ENCODE measurements at places on chromosomes 1 and 21. TPM values are rescaled to one million over a fixed set of nuclear protein-coding genes. Genes with fewer than 3 reads are reported as not detected.
A peak's percentile ranks its signal among the peaks of the same experiment; 100 is the strongest.

The CTTNBP2NL gene
- 35.1 TPM for total RNA-seq

The SMYD3 gene
- 25.0 TPM for total RNA-seq

The SFN gene
- 4.0 TPM for total RNA-seq

The CYP4A22 gene
- not detected for total RNA-seq

The GJA4 gene
- 2.7 TPM for total RNA-seq

The SPATA21 gene
- not detected for total RNA-seq

The CELA3A gene
- not detected for total RNA-seq

The CHD5 gene
- total RNA-seq = 0.94 TPM

The RIMKLA gene
- total RNA-seq = 5.8 TPM

The SV2A gene
- total RNA-seq = 52.9 TPM

DNA sequence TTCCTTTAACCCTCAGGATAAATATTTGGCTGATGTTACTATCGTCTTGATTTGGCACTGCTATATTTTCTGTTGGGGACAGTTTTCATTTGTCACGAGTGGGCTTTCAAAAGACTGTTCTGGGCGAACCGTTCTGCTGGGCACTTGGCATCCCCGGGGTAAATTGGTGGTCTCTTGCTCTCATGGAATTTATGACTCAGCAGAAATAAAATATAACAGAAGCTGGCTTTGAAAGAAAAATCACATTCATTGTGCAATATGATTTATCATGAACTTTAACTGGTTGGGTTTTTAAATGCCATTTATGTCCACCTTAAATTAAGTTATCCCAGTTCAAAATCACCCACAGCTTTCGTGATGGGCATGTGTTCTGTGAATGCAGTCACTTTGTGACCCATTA, 147.3 kb downstream of the KAZN start:
- no peak for DNase-seq

- DNase-seq = no peak
Observed at GRCh38 chr1:183318433-183318832, 99.7 kb downstream of the NMNAT2 start.

GRCh38 chr21:31107871-31108270, 69.6 kb upstream of the KRTAP19-8 start:
- no peak for DNase-seq

DNA sequence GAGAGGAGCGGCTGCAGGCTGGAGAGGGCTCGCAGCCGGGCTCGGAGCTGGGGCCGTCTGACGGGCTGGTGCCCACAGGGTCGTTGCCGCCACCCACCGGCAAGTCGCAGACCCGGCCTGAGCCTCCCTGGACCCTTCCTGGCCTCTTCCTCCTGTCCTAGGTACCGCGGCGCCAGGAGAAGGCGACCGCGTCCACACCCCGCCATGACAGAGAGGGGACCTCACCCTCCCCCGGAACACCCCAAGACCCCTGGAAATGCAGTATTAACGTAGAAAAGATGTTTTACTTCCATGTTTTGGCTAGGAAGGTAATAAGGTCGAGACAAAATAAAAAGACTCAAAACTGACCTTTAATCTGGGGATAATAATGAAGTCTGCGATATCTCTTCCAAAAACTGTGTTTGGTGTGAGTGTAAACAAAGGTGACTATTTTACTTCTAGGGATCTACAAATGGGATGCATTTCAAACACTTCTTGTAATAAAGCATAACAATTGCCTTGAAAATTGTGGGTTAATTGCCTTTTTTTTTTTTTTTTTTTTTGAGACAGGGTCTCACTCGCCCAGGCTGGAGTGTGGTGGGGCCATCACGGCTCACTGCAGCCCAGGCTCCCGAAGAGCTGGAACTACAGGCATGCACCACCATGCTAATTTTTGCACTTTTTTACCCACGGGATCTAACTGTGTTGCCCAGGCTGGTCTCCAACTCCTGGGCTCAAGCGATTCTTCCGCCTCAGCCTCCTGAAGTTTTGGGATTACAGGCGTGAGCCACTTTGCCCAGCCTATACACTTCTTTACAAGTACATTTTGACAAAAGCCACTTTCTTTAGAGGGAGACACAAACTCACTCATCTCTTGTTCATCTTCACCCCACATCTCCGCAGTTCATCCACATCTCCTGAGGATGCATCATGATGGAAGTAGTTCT, 838 bp upstream of the RSRP1 start:
- DNase-seq = no peak

DNA sequence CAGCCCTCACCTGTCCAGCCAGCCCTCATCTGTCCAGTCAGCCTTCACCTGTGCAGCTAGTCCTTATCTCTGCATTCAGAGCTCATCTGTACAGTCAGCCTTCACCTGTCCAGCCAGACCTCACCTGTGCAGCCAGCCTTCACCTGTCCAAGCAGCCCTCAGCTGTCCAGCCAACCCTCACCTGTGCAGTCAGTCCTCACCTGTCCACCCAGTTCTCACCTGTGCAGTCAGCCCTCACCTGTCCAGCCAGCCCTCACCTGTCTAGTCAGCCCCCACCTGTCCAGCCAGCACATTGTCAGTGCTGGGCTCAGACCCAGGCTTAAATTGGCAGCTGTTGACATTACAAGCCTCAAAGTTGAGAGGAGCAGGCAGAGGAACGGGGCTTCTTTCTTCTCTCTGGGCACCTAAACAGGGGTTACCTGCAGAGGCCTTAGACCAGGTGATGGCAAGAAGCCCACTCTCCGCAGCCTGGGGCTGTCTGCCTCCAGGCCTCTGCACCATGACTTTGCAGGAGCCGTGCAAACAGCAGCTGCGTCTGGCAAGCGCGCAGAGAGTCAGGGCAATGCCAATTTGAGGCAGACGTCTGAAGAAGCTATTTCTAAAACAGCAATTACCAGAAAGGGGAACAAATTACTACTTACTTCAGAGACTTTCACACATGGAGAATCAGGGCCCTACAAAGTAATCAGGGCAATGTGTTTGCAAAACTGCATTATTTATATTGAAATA, 506.1 kb downstream of the NPHP4 start:
- DNase-seq = no peak

DNA sequence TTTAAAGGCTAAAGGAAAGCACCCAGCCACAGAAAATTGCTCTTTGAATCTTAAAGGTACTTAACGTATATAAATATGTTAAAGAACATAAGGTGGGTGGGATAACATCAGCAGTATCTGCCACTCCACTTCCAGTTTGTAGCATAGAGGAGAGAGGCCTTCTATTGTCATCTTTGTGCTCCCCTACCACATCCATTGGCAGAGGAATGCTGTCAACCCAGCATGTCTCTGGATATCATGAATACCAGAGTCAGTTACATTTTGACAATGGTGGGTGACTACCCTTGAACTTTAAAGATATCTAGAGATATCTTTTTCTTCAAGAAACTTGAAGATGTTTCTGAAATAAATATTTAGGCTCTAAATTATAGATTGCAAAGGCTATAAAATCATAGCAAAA, 283.2 kb upstream of the LRRC7 start:
- no peak for DNase-seq

DNA sequence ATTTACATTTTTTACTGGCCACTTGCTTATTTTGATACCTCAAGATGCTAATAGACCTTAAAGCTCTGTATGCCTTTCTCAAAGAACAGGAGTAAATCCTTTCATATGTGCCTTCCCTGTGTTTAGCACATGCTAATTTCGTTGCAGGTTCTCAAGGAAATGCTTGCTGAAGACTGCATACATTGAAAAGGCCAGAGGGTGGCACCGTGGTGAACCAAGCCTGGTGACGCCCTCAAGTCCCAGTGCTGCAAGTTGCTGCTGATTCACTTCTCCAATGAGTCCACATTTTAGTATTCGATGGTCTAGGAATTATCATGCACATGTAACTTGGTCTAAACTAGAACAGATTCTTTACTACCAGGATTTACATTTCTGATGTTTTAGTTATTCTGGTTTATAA, 94.1 kb downstream of the CLDN17 start:
- DNase-seq = no peak

DNA sequence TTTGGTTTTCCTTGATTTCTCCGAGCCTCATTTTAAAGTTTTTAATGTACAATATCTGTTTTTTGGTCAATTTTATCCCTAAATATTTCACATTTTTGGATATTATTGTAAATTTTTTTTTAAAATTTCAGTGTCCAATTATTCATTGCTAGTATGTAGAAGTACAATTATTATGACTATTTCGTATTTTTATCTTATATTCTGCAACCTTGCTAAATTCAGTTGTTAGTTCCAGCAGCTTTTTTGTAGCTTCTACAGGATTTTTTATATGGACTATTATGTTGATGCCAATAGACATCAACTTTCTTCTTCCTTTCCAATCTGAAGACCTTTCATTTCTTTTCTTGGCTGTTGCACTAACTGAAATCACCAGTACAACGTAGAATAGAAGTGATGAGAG, 4.1 kb upstream of the PLA2G2F start:
- no peak for DNase-seq

DNA sequence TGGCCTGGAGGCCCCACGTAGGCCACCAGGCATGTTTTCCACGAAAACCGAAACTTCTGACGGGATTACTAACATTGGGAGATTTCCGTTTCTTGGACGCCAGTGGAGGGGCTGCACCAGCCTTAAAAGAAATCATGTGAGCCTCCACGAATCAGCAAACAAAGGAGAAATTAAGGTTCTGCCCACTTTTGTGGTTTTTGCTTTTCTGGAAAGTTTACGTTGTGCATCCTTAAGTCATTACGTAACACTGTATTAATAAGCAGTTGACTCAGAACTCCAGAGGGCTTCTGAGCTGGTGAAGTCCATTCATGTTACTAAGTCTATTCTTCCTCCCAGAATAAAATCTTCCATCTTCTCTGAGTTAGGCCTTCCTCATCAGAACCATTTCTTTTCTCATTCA, 168.5 kb downstream of the PSMG1 start:
- no peak for DNase-seq

DNA sequence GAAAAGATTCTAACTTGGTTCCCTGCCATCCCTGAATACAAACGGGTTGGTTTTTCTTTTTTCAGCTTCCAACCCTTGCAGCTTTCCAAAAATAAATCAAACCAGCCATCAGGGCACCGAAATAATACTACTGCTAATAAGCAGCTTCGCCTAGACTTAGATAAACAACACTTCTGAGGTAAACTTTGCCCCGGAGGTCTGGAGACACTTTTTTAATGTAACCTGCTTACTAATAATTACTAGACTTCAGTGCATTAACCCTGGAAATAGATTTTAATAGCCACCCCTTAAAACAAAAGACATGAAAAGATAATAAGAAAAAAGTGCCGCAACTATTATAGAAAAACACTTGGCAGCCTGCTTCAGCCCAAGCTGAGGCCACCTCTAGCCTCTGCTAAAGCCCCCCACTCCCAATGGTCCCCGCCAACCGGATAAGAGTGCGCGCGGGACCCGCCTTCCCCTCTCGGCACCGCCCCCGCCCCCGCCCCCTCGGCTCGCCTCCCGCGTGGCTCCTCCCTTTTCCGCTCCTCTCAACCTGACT, 405 bp upstream of the GADD45A start:
- DNase-seq = no peak

- no peak for DNase-seq
Observed at GRCh38 chr1:187465441-187465840, 636.7 kb downstream of the PLA2G4A start.

- DNase-seq = no peak
Observed at GRCh38 chr1:227451954-227452353, 111.4 kb upstream of the ZNF678 start.

- DNase-seq = no peak
Observed at GRCh38 chr1:162210196-162210595, 140.7 kb downstream of the NOS1AP start.

DNA sequence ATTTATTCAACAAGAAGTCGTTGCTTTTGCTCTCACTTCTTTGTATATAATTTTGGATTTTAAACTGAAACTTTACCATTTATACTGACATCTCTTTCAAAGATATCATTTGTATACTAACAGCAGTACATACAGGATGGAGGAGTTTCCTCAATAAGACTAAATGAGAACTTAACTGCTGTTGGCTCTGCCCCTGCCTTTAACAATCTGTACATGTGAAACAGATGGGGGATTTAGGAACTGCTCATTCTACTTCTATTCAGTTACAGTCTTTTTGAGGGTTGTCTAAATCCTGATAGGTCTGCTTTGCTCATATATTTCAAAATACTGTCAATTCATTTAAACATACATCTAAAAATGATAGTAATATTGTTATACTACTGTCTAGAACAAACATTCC, 663.2 kb downstream of the ADGRL2 start:
- no peak for DNase-seq

GRCh38 chr1:105027838-105028471, 1278.3 kb downstream of the AMY1C start:
- DNase-seq = peak; percentile 45

GRCh38 chr1:183590244-183591191, at the start of gene NCF2:
Gene NCF2, minus strand, starts transcription at chr1:183590459. Its CDS starts 130 bp downstream, at chr1:183590329.
- no peak for DNase-seq

- no peak for DNase-seq
Observed at GRCh38 chr1:197618061-197618460, 157.2 kb downstream of the DENND1B start.

GRCh38 chr1:184310157-184310819, 76.5 kb upstream of the C1orf21 start:
- no peak for DNase-seq

GRCh38 chr1:28200234-28200873, 23.9 kb upstream of the PTAFR start:
- no peak for DNase-seq

DNA sequence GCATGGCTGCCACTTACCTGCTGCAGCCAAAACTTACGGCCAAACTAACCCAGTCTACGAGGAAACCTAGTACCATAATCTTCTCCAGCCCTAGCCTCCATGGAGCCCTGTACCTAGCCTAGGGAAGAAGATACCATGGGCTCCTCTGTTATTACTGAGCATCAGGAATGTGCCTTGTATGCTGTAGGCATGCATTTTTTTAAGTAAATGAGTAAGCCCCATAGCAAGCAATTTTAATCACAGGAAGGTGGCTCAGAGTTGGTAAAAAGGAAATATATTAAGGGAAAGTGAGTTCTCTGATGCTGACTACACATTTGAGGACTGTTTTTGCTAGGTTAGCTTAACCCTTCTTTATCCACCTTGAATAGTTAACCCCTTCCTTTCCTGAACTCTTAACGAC, 21.2 kb downstream of the NFASC start:
- DNase-seq = no peak

DNA sequence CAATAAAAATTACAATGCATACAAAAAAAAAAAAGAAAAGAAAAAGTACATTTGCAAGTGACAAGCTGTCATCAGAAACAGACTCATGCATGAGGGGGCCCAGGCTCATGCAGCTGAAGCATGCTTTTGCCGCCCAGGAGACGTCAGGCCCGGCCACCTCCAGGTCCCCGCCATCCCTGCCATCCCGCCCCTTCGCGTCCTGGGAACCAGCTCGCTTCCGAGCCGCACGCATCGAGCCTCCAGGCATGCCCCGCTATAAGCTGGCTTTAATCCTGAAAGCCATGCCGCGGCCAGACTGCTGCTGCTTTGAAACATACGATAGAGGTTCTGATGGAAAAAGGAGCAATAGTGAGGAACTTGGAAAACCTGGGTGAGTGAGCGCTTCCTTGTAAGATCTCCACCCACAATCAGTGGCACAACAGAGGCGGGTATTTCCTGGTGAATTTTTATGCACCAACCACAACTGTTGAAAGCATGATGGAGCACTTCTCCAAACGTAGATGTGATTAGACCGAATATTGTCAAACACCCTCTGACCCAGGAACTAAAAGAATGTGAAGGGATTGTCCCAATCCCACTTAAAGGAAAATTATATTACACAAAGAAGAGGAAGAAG, 113.7 kb downstream of the FAF1 start:
- peak; percentile 45 for DNase-seq

GRCh38 chr1:77659879-77660593, 22.4 kb downstream of the ZZZ3 start:
- DNase-seq = no peak

- no peak for DNase-seq
Observed at GRCh38 chr1:241816008-241816407, 32.0 kb upstream of the EXO1 start.
